ENCODE measurements at places on chromosomes 7 and 10.

DNA sequence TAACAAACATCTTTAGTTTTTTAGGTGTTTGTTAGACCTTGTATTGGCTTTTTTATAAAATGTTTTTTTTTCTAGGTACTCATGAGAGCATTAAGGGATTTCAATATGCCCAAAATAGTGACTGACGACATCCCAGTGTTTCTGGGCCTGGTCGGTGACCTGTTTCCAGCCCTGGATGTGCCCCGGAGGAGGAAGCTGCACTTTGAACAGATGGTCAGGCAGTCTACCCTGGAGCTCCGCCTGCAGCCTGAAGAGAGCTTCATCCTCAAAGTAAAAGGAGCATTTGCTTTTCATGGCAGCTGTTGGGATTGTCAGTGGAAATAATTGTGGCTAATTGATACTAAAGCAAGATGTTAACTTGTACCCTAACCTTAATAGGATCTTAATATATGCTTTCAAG, 161.5 kb downstream of the DNAH11 start:
- no peak for DNase-seq

GRCh38 chr7:127245002-127245401, 7.7 kb downstream of the GRM8 start:
- DNase-seq = no peak

DNA sequence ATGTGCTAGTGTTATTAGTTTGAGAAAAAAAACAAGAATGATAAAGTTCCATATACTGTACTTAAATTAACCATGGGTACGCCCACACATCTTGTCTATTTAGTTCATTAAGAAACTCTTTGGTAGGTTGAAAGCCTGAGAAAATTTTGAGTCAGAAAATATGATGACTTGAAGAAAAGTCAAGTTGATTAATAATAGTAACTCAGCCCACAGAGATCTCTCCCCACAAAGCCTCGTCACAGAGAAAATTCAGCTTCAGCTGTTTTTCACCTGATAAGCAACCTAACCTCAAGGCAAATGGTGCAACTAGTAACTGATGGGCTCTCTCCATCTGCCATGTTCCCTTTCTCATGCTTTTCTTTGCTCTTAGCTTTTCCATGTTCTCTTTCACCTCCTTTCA, 1021.6 kb downstream of the GATA3 start:
- no peak for DNase-seq

GRCh38 chr10:137606-138005, 2.4 kb downstream of the ZMYND11 start:
- no peak for DNase-seq

DNA sequence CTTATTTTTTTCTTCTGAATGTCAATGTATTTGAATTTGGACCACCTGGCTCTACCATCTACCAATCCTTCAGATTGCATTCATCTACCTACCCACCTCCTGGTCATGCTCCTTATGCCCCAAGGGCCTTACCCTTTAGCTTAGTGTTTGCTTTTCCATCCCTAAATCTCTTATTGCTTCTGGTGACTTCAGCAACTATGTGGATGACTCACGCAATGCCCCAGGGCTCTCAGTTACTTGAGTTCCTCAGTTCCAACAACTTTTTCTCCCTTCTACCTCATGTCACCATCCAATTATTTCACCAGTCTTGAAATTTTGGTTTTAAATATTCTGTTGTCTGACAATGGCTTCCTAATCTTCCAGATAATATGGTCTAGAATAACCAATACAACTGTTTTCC, 118.9 kb downstream of the CFAP58 start:
- no peak for DNase-seq

GRCh38 chr7:36082910-36083309, 70.1 kb upstream of the EEPD1 start:
- DNase-seq = no peak

DNA sequence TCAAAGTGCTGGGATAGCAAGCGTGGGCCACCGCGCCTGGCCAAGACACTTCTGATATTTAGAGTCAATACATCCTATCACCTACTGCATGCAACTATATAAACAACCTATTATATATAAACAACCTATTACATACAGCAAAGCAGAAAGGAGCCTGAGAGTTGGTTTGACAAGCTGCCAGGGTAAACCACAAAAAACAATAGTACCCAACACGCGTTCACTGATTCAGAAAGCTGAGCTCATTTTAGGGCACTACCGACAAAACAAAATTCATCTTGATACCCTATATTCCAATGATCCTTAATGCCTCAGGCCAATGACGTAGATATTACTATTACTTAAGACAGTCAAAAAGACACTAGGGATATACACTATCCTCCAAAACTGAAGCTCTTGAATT, 16.2 kb downstream of the MALSU1 start:
- no peak for DNase-seq

DNA sequence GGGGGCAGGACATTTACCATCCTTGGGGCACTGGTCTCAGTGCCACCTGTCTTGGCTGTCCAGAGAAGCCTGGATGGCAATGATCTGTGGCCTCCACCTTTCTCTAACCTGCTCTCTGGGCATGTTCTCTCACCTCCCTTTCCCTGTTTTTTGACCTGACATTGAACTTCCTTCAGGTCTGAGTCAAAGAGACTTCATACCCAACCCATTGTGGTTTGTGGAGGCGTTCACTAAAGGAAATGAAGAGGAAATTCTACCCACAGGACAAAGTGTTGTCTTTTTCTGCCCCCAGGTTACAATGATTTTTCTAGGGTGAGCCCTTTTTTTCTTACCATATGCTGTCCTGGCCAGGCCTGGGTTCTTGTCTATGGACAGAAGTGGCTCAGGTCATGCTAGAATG, 76.6 kb downstream of the CYP26A1 start:
- DNase-seq = no peak

DNA sequence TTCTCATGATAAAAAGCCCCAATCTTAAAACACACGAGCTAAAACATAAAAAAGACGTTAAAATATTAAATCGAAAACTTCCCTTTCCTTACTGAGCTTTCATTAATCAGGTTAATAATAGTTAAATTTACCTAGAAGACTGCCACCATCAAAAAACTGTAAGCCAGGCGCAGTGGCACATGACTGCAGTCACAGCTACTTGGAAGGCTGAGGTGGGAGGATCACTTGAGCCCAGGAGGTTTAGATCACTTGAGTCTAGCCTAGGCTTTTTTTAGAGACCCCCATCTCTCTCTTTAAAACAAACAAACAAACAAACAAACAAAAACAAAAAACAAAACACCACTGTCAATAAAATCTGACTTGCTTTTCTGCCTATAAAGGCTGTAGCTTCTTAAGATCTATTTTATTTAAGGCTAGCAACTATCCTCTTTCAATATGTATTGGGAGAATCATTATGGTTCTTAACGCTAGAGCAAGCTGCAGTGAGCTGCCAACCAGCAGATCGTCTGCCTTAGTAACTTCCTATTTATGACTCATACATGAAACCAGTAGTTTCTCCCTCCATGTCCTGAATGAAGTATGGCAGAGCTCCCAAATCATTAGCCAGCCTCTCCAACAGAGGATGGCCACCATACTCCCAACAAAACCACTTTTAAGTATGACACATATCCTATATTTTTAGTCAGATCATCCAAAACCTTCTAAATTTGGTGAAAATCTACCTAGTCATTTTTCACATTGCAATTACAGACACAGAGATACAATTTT, 163.7 kb downstream of the SRPK2 start:
- DNase-seq = no peak

DNA sequence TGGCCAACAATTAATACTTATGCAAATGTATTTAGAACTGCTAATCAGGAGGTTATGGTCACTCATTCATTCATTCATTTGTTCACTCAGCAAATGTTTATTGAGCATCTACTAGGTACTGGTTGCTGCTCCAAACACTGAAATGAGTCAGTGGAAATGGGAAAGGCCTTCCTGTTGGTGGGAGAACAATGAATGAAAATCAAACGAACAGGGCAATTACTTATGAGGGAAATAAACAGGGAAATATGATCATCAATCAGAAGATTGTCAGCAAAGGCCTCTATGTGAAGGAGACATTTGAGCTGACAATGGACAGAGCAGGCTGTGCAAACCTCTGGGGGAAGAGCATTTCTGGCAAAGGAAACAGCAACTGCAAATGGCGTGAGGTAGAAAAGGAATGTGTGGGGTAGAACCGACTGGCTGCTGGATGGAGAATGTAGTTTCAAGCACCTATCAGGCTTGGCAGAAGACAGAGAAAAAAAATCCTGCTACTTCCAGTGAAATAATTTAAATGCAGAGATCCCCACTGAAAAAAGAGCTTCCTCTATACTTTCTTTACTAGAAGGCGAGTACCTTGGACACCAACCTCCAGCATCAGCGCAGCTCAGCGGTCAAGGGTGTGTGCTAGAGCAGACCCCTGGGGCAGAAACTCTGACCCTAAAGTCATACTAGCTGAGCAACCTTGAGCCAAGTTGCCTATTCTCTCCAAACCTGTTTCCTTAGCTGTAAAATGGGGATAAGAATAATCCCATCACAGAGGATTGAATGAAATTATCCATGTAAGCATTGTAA, 108.8 kb upstream of the EEPD1 start:
- DNase-seq = no peak

DNA sequence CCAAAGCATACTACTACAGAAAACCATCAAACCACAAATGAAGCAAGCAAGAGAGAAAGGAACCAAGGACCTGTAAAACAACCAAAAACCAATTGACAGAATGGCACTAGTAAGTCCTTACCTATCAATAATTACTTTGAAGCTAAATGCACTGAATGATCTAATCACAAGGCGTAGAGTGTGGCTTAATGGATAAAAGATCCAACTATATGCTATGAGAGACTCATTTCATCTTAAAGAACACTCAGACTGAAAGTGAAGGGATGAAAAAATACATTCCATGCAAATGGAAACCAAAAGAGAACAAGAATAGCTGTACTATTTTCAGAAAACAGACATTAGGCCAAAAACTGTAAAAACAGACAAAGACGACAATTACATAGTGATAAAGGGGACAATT, 70.7 kb downstream of the CRPPA start:
- no peak for DNase-seq

GRCh38 chr10:124956764-124957163, 14.8 kb downstream of the ZRANB1 start:
- DNase-seq = no peak

DNA sequence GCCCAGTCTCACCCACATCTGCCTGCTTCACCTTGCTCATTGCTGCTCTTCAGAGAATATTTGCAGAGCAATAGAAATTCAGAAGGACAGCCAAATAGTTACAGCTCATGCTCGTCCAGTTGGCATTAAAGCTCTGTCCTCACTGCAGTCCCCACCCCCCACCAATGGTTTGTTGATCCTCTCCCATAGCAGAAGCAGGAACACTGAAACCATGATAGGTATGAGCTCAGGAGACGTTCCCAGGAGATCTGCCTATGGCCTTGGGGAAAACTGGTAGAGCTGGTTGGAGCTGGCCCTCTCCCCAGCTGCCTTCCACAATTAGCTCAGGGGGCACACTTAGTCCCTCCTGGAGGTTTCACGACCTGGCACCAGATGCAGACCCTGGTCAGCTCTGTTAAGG, 68.6 kb upstream of the KMT2C start:
- no peak for DNase-seq

DNA sequence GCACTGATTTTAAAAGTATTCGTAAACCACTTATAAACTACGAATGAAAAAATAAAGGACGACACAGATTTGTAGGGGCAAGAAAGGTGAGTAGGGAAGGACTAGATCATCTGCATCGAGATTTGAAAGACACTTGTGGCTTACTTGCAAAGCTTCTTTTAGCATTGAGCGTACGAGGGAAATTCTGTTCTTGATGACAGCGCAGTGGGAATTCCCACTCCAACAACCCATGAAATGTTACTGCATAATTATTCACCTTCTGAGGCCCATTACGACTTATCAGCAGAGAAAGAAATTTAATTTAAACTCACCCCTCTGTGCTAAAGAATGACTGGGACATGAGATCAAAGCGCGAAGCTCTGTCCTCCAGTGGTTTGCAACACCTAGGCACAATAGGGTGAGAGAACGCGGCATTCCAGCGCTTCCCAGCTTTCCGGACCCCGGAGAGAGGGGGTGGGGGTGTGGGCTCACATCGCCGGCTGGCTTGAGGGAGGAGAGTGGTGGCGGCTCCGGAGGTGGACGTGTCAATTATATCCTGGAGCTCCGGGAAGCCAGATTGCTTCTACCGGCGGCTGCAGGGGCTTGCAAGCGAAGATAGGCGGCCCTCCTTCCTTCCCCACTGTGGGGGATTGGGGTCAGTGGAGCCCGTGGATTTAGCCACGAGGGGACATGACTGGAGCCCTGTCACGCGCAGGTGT, 10.3 kb downstream of the SP8 start:
- DNase-seq = no peak
